ENCODE measurements at places on chromosomes 3 and 15.
A peak's percentile ranks its signal among the peaks of the same experiment; 100 is the strongest.

DNA sequence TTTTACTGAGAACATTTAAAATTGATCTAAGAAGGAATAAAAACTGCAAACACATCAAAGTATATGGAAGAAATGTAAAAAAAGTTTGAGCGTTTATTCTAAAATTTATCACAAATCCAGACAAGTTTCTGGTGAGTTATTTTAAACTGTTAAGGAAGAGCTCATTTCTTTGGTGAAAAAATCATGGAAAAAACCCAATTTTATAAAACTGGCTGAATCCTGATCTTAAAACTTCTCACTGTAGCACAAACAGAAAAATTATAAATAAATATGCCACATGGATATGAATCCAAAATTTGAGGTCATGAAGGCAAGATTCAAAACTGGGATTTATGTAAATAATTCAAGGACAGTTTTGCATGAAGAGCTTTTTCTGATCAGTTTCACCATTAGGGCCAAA lies 205.1 kb upstream of the RGMA start:
- no peak for DNase-seq

- no peak for DNase-seq
Measured at GRCh38 chr3:39810647-39811161, 1.3 kb downstream of the MYRIP start.

DNA sequence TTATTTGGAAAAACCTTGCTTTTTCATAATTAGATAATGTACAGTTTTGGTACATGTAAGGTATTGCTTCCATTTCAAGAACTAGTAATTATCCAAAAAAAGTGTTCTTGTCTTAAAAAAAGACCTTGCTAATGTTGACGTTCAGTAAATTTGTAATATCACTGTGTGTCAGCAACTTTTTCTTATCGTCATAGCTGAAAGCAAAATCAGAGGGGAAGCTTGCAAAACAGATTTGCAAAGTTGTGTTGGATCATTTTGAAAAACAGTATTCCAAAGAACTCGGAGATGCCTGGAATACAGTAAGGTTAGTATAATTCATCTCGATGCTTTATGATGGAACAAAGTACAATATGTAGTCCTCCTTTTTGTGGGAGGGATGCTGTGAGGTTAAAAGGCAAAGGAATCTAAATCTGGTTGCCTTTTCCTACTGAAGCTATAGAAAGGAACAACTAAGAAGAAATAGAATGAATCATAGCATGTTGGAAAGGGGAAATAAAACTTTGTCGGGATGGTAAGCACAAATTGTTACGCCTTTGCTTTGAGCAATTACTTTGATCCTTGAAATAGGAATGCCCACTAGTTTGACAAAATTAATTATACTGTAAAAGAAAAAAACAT lies 1.5 kb downstream of the NSUN3 start:
- DNase-seq, result no peak

DNA sequence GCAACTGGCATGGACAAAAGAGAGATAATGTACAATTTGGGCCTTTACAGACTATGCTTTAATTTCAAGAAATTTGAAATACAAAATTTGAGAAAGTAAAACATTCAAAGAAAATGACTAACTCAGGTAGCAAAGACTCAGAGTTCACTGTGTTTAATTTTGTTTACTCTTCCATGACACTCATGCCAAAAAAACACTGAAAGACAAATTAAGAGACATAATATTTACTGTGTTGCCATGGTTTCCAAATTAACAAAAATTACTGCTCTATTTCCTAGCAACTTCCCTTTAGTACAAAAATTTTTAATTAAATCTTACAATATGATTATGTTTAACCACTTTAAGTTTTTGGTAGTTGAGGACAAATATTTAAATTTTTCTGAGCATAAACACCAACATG lies 29.6 kb downstream of the LRRFIP2 start:
- no peak for DNase-seq

DNA sequence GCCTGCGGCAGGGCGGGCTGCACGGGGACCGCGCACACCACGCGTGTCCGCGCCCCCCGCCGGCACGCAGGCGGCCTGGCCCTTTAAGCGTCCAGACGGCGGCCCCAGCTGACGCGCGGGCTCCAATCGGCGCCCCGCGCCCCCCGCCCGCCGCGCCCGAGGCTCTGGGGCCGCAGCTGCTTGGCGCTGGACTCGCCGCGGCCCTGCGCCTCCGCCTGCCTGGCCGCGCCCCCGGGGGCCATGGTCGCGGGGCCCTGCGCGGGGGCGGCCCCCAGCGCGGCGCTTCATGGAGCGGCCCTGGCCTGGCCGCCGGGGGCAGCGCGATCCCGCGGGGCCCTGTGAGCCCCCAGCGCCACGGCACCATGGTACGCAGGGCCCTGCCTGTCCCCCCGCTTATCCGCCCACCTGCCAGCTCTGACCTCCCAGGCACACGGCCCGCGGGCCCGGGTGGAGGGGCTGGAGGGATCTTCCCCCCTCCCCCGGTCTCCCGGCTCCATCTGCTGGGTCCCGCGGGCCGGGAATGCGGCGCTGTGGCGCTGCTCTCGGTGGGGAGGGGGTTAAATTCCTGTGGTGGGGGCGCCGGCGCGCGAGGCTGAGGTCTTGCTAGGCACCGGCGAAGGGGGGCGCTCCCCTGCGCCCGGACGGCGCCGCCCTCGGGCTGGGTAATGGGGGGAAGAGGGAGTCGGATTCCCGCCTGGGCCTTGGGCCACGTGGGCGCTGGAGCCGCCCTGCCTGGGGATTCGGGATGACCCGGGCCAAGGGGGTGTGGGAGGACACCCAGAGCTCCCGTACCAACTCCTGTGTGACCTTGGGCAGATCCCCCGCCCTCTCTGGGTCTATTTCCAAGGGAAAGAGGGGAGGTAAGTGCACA lies 1.1 kb downstream of the ZBTB47 start:
- peak; percentile 64 for DNase-seq

GRCh38 chr3:82128271-82128670 lies 366.8 kb upstream of the GBE1 start:
- DNase-seq, result no peak

- no peak for DNase-seq
Measured at GRCh38 chr15:77696871-77697270, 64.2 kb upstream of the LINGO1 start.

GRCh38 chr3:155585384-155585783 lies 159.5 kb downstream of the PLCH1 start:
- DNase-seq, result no peak

DNA sequence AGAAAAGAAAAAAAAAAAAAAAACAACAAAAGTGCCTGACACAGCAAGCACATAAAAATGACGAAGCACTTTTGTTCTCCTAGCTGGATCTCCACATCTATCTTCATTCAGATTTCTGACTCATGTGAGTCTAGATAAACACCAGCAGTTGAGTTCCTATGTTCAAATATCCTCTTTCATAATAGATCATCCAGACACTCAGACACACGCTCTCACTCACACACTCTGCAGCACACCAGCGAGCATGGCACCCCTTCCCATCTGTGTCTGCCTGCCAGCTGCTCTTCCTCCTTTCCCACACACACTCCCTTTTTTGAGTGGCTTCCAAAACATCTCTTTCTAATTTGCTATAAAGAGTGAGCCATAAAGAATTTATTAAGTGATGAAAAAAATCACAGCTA lies 19.8 kb upstream of the CELF6 start:
- no peak for DNase-seq

DNA sequence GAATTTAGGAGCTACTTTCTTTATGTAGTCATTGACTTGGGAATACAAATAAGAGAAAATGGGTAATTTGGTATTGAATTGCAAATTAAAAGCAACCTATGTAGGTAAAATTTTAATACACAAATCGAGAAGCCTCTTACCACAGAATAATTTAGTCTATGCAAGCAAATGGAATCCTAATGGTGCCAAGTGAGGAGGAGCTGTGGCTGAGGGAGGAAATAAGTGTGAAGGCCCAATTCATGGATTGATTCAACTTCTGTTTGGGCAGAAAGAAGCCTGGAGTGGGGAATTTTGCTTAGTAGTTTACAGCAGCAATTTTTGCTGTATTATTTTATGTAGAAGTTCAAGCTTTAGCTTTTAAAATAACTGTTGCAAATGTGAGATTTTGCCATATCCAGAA lies 291.9 kb downstream of the OXSM start:
- DNase-seq, result no peak

GRCh38 chr3:9815986-9816385 lies 5.9 kb downstream of the TTLL3 start:
- no peak for DNase-seq

GRCh38 chr3:193842029-193842798 lies 249.2 kb downstream of the OPA1 start:
- DNase-seq, result peak; percentile 48

DNA sequence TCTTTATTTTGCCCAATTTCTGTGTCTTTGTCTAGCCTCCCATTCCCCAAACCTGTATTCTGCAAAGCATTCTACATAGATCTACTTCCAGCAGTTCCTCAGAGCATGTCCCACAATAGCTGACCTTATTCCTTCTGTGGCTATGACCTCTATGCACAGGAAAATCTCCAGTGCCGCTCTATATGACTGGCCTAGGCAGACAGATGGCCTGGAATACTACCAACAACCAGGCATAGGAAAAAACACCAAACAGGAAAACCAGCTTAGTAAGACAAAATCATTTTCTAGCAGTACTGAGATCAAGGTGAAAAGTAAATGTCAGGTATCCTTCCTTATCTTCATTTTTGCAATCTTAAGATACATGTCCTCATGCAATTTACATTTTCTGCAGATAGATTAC lies 1115.0 kb downstream of the IGSF11 start:
- DNase-seq, result no peak

DNA sequence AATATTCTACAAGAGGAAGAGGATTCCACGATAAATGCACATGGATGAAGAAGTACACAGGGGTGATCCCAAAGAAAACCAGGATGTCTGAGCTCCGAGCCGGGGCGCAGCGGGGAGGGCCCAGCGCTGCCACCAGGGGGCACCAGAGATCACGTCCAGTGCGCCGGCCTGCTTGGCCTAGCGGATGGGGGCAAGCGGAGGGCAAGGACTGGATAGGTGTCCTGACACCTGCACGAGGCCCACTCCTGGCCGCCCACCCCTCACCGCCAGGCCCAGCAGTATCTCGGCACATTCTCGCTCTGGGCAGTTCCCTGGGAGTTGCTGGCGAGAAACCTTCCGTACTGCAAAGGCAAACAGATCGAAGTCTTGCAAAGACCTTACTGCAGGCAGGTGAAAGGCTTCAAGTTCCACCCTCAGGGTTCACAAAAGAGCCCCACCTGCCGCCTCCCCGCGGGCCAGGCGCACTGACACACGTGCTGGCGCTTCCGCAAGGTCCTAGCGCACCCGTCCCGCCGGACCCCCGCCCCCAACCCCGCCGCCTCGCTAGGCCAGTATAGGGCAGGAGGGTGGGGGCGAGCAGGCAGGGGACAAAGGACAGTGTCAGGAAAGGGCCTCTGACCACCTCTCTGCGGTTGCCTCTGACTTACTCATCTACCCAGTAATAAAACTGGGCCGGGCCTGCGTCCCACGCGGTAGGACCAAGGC lies 3.3 kb downstream of the ANKRD63 start:
- DNase-seq, result peak; percentile 66

DNA sequence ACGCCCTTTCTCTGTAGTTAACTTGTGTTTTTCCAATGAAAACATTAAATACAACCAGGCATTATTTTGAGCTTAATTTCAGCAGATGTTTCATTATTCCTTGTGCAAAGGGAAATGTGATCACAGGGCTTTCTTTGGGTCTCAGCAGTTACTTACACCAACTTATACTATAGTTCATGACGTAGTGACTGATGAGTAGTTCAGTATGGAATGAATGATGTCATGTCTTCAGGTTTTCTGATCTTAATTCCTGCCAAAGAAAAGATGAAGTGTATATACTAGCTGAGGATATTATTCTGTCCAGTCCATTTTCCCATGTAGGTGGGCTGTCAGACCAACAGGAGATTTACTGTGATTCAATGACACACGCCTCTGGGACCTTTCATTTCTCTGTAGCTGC lies 61.3 kb downstream of the MYRIP start:
- no peak for DNase-seq

GRCh38 chr3:15221574-15222217 lies 15.7 kb downstream of the CAPN7 start:
- DNase-seq, result no peak

- no peak for DNase-seq
Measured at GRCh38 chr3:108130701-108131474, 40.1 kb upstream of the CD47 start.

GRCh38 chr3:184703657-184704056 lies 8.2 kb downstream of the MAGEF1 start:
- no peak for DNase-seq
